ENCODE measurements at places on chromosomes 16 and 17.

DNA sequence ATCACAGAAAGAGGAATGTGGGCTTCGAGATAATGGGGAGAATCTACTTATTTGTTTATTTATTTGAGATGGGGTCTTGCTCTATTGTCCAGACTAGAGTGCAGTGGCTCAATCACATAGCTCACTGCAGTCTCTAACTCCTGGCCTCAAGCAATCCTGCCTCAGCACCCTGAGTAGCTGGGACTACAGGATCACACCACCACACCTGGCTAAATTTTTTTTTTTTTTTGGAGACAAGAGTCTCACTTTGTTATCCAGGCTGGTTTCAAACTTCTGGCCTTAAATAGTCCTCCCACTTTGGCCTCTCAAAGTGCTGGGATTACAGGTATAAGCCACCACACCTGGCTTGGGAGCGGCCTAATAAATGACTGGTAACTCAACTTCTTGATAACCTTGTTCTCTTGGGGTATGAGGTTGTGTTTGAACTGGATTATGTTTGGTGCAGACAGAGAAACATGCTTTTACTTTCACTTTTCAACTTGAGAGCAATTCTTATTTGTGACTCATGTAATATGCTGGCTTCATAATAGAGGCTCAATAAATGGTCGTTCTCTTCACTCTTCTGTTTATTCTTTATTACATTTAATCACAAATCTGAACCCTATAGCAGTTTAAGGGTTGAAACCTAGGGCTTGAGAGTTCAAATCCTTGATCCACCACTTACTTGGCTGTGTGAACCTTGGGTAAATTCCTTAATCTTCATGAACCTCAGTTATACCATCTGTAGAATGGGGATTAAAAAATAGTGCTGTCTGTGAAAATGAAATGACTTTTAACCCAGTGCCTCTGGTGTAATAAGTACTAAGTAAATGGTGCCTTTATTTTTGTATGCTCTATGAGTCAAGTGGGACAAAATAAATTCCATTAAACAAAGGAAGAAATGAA, 129.1 kb upstream of the HS3ST2 start:
- no peak for DNase-seq

- no peak for DNase-seq
These were observed 43.8 kb downstream of the NDEL1 start for GRCh38 chr17:8479431-8479947.

- DNase-seq = no peak
These were observed 334.8 kb downstream of the CBLN1 start for GRCh38 chr16:48946686-48947370.

GRCh38 chr16:82033683-82034300, 1.3 kb upstream of the HSD17B2 start:
- DNase-seq = no peak

DNA sequence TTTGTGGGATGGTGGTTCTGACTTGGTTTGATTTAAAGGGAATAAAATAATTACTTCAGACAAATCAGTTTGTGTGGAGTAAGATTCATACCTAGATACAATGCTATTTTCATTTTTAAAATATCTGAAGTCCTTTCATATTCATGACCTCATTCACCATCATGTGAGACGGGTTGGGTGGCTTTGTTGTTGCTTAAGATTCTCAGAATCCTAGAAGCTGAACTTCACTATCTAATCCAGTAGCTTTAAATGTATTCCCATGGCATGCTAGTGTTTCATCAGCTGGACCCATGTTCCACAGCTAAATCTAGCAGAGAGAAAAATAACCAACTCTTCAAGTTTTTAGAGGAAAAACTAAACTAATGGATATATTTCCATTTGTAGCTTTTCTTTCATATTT, 2.7 kb upstream of the AMFR start:
- no peak for DNase-seq

- DNase-seq = no peak
These were observed 17.8 kb downstream of the TSPOAP1 start for GRCh38 chr17:58310511-58311428.

Data from urinary bladder (tissue), 4 donors.